Spinal cord (tissue), 10 donors: ENCODE measurements at places on chromosomes 7 and 10. TPM values are rescaled to one million over a fixed set of nuclear protein-coding genes. Genes with fewer than 3 reads are reported as not detected.

NUTM2E gene
- 0.79 TPM for total RNA-seq

COL17A1 gene
- 1.7 TPM for total RNA-seq

PNLIPRP3 gene
- total RNA-seq: not detected

OR2A42 gene
- 0.06 TPM for total RNA-seq

LRIT1 gene
- total RNA-seq: not detected

FAM25C gene
- not detected for total RNA-seq

RBAK gene
- 16.6 TPM for total RNA-seq

RPEL1 gene
- total RNA-seq: not detected

LEP gene
- 0.10 TPM for total RNA-seq

ERVW-1 gene
- total RNA-seq: 0.11 TPM

TEX47 gene
- total RNA-seq: not detected
